Activated CD4-positive, alpha-beta T cell treated with anti-CD3 and anti-CD28 coated beads for 24 hours (primary cell): ENCODE measurements at places on chromosomes 6 and 20.

DNA sequence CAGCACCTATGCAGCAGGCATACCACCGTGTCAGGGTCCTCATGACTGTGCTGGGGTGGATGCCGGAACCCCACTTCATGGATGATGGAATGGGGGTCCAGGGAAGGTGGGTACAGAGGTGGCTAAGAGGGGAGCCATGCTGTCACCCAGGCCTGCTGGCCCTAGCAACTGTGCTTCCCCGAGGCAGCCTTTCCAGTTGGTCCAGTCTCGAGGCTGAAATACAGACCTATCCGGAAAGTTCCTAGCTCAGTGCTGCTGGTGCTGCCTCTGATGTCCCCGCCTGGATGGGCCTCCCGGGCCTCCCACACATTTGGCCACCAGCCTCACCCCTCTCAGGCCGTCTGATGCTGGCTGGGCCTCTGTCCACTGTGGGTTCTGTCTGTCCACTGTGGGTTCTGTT, 17.4 kb downstream of the SIRPA start:
- no peak for DNase-seq

GRCh38 chr6:40891131-40891530, 147.9 kb downstream of the UNC5CL start:
- no peak for DNase-seq

DNA sequence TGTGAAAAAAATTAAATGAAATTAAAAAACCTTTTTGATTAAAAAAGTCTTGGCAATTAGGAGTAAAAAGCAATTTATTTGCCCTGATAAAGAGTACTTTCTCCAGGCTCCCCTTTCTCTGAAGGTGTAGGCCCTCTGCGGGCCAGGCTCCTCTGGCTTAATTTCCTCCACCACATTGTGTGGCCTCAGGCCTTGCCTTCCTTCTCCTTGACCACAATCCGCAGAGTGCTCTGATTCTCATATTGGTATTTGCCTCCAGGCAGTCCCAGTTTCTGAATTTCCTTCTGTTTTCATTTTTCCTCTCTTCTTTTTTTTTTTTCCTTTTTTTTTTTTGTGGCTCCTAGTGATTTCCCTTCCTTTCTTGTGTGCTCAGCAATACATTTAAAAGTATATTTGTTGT, 96.4 kb downstream of the AIG1 start:
- no peak for DNase-seq

DNA sequence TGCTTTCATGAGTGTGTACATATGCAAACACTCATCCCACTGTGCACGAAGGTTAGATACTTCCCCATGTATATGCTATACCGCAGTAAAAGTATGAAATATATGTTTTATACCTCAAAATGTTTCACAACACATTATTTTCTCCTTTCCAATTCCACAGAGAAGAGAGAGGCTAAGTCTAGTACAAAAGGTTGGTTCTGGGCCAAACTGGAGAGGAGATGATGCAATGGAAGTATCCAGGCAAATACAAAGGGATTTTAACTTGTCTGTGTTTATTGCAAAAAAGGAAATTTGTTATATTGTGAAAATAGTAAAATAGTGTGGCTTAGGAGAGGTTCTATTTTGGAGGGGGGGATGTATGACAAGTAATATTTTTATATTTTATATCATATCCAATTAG, 112.6 kb downstream of the PLCB1 start:
- DNase-seq: no peak

DNA sequence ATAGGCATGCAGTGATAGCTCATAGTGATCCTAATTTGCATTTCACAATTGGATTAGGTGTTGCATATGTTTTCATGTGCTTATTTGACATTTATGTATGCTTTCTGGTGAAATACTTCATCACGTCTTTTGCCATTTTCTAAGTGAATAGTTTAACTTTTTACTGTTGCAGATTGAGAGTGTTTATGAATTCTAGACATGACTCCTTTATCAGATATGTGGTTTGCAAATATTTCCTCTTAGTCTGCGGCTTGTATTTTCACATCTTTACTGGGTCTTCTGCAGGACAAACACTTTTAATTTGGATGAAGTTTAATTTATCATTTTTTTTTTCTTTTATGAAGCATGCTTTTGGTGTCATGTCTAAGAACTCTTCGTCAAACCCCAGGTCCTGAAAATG, 39.2 kb downstream of the CCN2 start:
- DNase-seq: no peak

DNA sequence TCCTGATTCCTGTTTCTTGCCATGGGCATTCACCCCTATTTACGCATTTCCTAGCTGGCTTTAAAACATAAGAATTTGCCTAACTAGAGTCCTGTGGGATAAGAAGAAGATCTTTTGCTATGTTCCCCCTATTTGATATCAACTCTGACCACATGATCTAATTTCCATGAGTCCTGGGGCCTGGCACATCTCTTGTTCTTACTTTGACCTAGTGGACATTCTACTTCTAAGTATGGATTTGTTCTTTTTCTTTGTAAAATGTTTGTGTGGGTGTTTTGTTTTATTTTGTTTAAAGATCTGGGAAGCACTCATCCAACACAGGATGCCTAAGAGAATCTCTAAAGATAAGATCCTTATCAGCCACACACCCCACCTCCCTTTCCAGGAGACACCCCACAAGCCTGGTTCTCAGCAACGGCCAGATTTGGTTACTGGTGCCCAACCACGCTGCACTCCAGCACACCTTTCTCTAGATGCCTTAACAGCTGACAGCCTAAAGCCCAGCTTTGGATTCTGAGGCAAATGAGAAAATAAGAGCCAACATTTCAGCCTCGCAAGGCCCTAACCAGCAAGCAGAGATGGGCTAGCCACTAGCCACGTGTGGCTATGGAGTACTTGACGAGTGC, 74.7 kb downstream of the SLC23A2 start:
- DNase-seq: no peak

GRCh38 chr6:134453792-134454510, 136.0 kb upstream of the SGK1 start:
- DNase-seq: no peak

DNA sequence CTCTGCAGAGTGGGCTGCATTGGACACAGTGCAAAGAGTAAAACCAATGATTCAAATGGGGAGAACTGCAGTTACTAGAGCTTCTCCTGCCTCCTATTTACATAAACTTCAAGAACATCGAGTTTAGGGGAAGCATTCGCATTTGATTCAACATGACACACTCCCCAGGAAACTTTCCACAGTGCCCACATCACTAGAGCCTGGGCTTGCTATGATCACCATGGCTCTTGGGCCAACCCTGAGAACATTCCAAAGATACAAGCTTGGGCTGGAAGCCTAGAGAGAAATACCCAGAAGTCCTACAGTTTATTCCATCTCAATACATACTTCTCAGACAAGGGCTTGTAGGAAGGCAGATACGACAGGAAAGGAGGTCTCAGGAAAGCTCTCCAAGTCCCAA, 337.9 kb downstream of the CD83 start:
- no peak for DNase-seq

GRCh38 chr6:167739721-167740475, 86.8 kb upstream of the AFDN start:
- no peak for DNase-seq

DNA sequence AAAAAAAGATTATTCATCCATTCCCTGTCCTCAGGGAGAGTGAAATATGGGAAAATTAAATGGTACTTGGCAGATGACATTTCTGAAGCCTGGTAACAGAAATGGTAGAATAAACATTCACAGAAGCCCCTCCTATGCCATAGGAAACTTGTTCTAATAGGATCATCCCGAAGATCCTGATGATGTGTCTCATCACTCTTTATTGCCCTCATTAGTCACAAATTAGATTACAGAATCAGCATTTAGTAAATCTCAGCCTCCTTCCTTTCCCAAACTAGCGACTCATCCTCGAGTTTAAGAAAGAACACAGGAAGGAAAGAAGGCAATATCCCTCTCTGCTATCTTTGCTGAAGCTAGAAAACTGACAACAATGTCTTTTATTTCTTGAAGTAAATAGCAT, 154.4 kb downstream of the TMEM200A start:
- DNase-seq: no peak

DNA sequence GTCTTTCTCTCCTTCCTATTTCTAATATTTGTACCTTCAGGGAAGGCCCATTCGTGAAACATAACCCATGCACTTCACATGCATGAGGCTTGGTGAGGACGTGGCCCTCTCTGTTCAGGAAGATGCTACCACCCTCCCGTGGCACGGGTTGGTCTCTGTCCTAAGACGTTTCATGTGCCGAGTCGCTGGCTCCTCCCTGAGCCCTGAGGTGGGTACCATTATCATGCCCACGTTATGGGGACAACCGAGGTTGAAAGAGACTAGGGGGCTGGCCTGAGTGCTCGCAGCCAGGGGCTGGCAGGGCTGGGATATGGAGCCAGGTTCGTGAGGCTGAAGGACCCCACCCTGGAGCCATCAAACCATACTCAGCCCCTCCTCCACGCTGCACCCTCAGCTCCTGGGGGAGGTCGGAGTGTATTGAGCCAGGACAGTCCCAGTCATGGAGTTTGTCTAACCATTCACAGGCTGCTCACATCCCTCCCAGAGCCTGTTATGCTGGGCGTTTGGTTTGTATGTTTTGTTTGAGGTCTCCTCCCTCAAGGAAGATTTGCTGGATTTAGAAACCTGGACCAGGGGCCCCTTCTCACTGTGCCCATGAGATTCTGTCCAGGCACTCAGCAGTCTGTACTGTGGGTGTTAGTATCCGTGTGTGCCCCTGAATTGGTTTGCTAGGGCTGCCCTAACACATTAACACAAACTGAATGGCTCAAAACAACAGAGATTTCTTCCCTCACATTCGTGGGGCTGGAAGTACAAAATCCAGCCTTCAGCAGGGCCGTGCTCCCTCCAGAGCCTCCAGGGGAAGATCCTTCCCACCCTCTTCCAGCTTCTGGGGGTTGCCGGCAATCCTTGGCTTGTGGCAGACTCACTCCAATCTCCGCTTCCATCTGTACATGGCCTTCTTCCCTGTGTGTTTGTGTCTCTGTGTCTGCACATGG, 88.3 kb downstream of the ANKRD60 start:
- no peak for DNase-seq

GRCh38 chr6:37798436-37799262, 20.9 kb upstream of the ZFAND3 start:
- no peak for DNase-seq

DNA sequence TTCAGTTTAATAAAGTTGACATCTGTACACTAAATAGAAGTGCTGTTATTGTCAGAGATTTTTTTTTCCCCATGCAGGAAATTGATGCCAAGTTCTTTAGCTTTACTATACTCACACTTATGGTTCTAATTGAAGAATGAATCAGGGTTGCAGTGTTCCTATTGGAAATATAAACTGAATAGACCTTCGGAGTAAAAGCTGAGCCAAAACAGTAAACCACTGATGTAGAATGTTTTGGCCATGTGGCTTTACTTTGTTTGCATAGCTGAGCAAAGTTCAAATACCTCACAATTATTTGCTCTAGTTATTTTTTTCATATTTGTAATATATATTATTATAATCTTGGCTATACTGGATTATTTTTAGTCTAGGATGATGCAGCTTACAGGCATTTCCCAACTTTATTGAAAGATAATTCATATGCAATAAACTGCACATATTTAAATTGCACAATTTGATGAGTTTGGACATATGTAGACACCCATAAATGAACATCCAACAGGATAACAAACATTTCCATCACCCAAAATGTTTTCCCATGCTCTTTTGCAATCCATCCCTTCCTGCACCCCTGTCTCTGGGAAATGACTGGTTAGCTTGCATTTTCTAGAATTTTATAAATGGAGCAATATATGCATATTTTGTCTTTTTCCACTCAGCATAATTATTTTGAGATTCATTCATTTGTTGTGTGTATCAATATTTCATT, 105.8 kb upstream of the NOX3 start:
- no peak for DNase-seq

DNA sequence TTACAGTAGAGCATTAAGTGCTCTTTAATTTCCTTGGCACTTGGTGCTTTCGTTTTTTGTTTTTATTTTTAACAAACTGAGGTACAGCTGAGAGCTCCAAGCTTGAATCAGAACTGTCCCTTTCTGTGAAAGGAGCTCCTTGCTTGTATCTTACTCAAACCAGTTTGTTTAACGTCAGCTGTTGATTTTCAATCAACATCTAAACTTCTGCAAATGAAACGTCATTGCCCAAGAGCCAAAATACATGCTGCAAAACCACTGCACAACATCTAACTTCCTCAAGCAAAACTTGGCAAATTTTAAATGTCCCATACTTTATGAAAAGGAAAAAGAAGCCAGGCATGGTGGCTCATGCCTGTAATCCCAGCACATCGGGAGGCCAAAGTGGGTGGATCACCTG, 15.2 kb downstream of the VNN2 start:
- DNase-seq: no peak

GRCh38 chr20:32641464-32641863, 32.3 kb downstream of the C20orf203 start:
- DNase-seq: no peak

GRCh38 chr6:152201120-152201519, 393.6 kb downstream of the ESR1 start:
- DNase-seq: no peak

GRCh38 chr6:11044712-11045167, 635 bp upstream of the ELOVL2 start:
- no peak for DNase-seq

- DNase-seq: no peak
These were observed 8.3 kb upstream of the ISM1 start for GRCh38 chr20:13212750-13213149.

DNA sequence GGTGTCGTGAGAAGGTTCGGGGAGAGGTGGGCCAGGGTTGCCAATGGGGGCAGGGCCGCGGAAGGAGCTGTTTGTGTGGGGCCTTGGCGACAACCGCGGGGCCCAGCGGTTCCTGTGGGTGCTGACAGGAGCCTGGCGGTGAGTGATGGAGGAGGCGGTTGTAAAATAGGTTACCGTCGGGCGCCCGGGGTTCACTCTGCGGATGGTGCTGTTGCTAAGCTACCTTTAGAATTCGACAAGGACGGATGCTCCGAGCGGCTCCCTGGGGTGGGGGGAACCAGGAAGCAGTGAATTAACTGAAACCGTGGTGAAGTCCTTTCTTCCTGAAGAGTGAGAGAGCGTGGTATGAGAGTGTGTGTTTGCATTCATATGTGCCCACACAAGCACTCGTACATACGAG, 61.7 kb downstream of the CDH22 start:
- DNase-seq: no peak

DNA sequence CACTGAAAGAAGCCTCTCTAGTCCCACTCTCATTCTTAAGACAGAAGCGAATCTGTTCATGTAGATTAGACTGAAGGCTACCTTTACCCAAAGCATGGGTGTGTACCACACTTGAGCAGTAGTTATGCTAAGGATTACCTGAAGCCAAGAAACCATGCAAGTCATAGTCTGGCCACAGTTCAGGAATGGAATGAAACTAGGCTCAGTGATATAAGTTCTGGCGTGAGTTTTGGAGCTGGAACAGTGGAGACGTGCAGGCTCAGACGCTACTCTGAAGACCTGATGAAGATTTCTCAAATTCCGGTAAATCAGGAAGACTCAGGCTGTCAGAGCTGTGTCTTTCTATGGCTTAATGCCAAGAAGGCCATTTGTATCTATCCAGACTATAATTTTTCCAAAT, 219.9 kb downstream of the HDGFL1 start:
- no peak for DNase-seq

DNA sequence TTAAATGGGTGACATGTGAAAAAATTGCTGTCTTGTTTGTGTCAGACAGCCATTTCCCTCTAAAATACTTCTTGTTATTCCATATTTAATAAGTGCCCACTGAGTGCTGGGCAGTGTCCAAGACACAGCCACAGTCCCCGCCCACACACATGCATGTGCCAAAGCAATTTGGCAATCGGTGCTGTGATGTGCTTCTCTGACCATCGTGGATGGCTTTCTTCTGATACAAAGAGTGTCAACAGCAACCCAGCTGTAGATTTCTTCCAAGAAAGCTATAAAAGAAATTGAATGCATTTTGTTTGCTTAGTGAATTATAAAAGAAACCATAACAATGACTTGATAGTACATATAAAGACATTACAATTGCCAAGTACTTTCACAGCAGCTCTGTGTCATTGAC, 140.5 kb upstream of the ATXN1 start:
- DNase-seq: no peak
